Parietal lobe (tissue), 2 donors: ENCODE measurements at places on chromosomes 4 and X. TPM values are rescaled to one million over a fixed set of nuclear protein-coding genes. Genes with fewer than 3 reads are reported as not detected.

CCDC158 gene
- 6.9 TPM for total RNA-seq

HSD17B13 gene
- total RNA-seq: 0.94 TPM

GABRE gene
- total RNA-seq: 3.1 TPM

SCOC gene
- 55.1 TPM for total RNA-seq

FABP2 gene
- total RNA-seq: not detected

SSX3 gene
- total RNA-seq: not detected

HELT gene
- total RNA-seq: 1.6 TPM

CABS1 gene
- total RNA-seq: not detected

FRMPD3 gene
- 5.6 TPM for total RNA-seq
